ENCODE measurements at places on chromosomes 16 and 17.

DNA sequence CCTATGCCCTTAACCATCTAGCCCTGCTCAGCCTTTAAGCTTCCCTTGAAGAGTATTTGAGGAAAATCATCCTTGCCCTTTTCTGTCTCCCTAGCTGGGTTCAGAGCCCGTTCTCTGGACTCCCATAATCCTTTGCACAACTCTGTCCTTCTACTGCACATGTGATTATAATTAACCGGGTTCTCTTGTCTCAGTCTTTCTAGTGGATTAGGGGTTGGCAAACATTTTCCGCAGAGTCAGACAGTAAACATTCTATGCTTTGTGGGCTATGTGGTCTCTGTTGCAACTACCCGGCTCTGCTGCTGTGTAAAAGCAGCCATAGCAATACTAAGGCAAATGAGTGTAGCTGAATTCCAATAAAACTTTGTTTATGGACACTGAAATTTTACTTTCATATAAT is 80.0 kb downstream of the CDRT15 start:
- peaks cover 28% of the 10 kb centered on the region for H3K4me1 ChIP-seq
- no peak for DNase-seq
- H3K36me3 ChIP-seq: peaks cover 3% of the 10 kb centered on the region
- no peaks in the 10 kb centered on the region for H3K27me3 ChIP-seq
- H3K27ac ChIP-seq: no peak overlapping the region

DNA sequence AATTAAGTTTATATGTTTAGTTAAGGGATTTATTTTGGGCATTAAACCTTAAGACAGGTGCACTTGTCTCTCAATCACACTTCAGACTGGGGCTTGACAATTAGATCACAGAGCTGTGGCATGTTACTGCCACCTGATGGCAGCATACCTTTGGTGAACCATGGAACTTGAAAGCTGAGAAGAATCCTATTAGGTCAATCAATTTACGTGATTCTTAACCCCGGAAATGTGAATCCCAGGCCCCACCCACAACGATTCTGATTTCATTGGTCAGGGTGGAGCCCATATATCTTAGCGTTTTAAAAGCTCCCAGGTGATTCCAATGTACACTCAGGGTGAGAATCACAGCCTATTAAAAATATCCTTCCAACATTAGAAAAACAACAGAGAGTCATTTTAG is 91.0 kb downstream of the GSG1L start:
- H3K36me3 ChIP-seq: no peaks in the 10 kb centered on the region
- peaks cover under 1% of the 10 kb centered on the region for H3K4me1 ChIP-seq
- no peak overlapping the region for H3K4me3 ChIP-seq

GRCh38 chr16:68284847-68285246 is 20.5 kb downstream of the SLC7A6 start:
- peak overlapping the region; percentile 87 for H3K27ac ChIP-seq
- no peaks in the 10 kb centered on the region for H3K27me3 ChIP-seq
- peaks cover 100% of the 10 kb centered on the region for H3K4me1 ChIP-seq
- H3K36me3 ChIP-seq: peaks cover 14% of the 10 kb centered on the region
- peak overlapping the region; percentile 30 for H3K4me3 ChIP-seq

DNA sequence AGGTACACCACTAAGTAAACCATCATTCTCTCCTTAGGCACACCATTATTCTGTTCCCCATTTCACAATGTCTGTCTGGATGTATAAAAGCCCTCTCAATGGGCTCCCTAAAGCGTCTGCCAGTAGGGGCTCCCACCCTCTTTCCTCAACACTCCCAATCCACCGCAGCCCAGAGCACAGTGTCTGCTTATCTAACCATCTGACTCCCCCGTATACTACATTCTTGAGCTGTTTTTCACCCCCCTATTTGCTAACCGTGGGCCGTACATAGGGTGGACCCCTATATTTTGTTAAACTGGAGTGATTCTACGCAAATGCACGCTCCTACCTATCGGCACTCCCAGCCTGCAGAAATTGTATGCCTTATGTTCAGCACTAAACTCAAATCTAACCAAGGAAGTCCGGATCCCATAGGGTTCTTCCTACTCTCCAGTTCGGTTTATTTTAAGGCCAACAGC is 685 bp upstream of the PSMD3 start:
- DNase-seq: no peak
- peaks cover 37% of the 10 kb centered on the region for H3K4me1 ChIP-seq
- peaks cover 10% of the 10 kb centered on the region for H3K36me3 ChIP-seq

GRCh38 chr16:47317465-47318240 is 143.2 kb downstream of the ITFG1 start:
- H3K4me3 ChIP-seq: no peak overlapping the region
- no peak for DNase-seq
- no peak overlapping the region for H3K27ac ChIP-seq

GRCh38 chr17:14942526-14943190 is 322.5 kb downstream of the PMP22 start:
- H3K36me3 ChIP-seq: no peaks in the 10 kb centered on the region
- no peak overlapping the region for H3K4me3 ChIP-seq
- no peak for DNase-seq
- H3K27ac ChIP-seq: no peak overlapping the region
- peaks cover 5% of the 10 kb centered on the region for H3K27me3 ChIP-seq
- no peaks in the 10 kb centered on the region for H3K4me1 ChIP-seq

DNA sequence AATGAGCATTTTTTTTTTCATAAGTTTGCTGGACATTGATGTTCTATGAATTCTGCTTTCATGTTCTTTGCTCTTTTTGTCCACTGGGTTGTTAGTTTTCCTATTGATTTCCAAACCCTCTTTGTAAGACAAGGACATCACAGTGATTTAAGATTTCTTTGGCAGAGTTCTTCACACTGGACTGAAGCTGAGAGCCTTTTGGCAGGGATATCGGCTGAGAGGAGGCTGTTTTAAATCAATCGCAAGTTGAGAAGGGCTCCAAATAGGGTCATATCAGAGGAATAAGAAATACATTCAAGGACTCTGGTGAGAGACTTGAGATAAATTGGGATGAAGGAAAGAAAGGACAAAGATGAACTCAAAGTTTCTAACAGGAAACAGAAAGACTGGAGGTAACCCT is 165.8 kb upstream of the AXIN2 start:
- no peaks in the 10 kb centered on the region for H3K36me3 ChIP-seq
- DNase-seq: no peak
- H3K4me3 ChIP-seq: no peak overlapping the region
- H3K27me3 ChIP-seq: no peaks in the 10 kb centered on the region
- H3K27ac ChIP-seq: no peak overlapping the region

GRCh38 chr16:30054451-30054850 is 11.1 kb upstream of the ALDOA start:
- no peak for DNase-seq
- no peak overlapping the region for H3K27ac ChIP-seq
- H3K4me3 ChIP-seq: no peak overlapping the region
- no peaks in the 10 kb centered on the region for H3K36me3 ChIP-seq
- H3K4me1 ChIP-seq: peaks cover 21% of the 10 kb centered on the region

GRCh38 chr16:35730251-35730650 is 2270.8 kb downstream of the TP53TG3F start:
- no peak overlapping the region for H3K4me3 ChIP-seq
- H3K36me3 ChIP-seq: no peaks in the 10 kb centered on the region
- peaks cover 23% of the 10 kb centered on the region for H3K4me1 ChIP-seq
- H3K27me3 ChIP-seq: no peaks in the 10 kb centered on the region
- H3K27ac ChIP-seq: no peak overlapping the region
- no peak for DNase-seq

- peaks cover 38% of the 10 kb centered on the region for H3K27me3 ChIP-seq
- H3K36me3 ChIP-seq: no peaks in the 10 kb centered on the region
- H3K27ac ChIP-seq: no peak overlapping the region
- no peaks in the 10 kb centered on the region for H3K4me1 ChIP-seq
- DNase-seq: no peak
- no peak overlapping the region for H3K4me3 ChIP-seq
These were observed 96.2 kb downstream of the PGS1 start for GRCh38 chr17:78474614-78475146.

DNA sequence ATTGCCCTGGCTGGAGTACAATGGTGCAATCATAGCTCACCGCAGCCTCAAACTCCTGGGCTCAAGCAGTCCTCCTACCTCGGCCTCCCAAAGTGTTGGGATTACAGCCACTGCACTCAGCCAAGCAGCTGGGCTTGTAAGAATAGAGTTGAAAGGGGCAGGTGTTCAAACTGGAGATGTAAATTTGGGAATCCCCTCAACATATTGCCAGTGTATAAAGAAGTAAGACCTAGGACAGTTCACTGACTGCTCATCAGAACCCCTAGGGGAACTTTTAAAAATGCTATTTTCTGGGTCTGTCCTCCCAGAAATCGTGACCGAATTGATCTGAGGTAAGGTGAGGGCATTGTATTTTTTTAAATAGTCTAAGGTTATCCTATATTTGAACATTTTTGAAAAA is 8.9 kb upstream of the DNAJA2 start:
- no peak overlapping the region for H3K4me3 ChIP-seq
- H3K27ac ChIP-seq: no peak overlapping the region

- no peak overlapping the region for H3K4me3 ChIP-seq
- H3K4me1 ChIP-seq: peaks cover 88% of the 10 kb centered on the region
- peaks cover 49% of the 10 kb centered on the region for H3K36me3 ChIP-seq
- DNase-seq: no peak
- no peaks in the 10 kb centered on the region for H3K27me3 ChIP-seq
These were observed 20.0 kb downstream of the IST1 start for GRCh38 chr16:71915350-71915749.

GRCh38 chr17:77666462-77666861 is 292.0 kb upstream of the TNRC6C start:
- no peak overlapping the region for H3K4me3 ChIP-seq
- no peaks in the 10 kb centered on the region for H3K27me3 ChIP-seq
- DNase-seq: no peak

- peaks cover 26% of the 10 kb centered on the region for H3K4me1 ChIP-seq
- H3K36me3 ChIP-seq: peaks cover 77% of the 10 kb centered on the region
- H3K27ac ChIP-seq: no peak overlapping the region
- H3K4me3 ChIP-seq: no peak overlapping the region
These were observed 72.9 kb downstream of the TIMM22 start for GRCh38 chr17:1069847-1070246.

DNA sequence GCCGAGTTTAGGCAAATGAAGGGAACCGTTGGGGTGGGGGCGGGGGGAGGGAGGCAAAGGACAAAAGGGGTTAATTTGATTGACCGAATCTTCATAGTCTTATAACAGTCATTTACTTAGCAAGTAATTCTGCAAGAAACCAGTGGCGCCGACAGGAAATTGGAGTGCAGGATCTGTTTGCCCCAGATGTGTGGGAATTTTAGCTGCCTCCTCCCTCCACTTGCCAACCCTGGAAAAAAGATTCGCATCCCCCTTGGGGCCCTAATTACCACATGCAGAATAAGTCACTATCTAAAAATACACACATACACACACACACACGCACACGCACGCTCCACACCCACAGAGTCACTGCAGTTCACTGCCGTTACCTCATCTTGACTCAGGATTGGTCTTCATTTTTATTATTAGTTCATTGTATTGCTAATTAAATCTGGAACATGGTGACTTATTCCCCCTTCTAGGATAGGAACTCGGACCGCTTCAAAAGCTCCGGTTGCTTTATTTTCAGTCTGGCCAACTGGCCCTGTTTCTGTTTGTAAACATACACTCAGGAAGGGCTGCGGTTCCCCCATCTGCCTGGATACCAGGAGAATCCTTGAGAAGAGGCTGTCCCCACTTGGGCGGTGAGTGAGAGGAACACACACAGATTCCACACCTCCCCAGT is 241.6 kb upstream of the SALL1 start:
- H3K27ac ChIP-seq: no peak overlapping the region
- H3K36me3 ChIP-seq: no peaks in the 10 kb centered on the region
- no peak overlapping the region for H3K4me3 ChIP-seq
- H3K4me1 ChIP-seq: no peaks in the 10 kb centered on the region

DNA sequence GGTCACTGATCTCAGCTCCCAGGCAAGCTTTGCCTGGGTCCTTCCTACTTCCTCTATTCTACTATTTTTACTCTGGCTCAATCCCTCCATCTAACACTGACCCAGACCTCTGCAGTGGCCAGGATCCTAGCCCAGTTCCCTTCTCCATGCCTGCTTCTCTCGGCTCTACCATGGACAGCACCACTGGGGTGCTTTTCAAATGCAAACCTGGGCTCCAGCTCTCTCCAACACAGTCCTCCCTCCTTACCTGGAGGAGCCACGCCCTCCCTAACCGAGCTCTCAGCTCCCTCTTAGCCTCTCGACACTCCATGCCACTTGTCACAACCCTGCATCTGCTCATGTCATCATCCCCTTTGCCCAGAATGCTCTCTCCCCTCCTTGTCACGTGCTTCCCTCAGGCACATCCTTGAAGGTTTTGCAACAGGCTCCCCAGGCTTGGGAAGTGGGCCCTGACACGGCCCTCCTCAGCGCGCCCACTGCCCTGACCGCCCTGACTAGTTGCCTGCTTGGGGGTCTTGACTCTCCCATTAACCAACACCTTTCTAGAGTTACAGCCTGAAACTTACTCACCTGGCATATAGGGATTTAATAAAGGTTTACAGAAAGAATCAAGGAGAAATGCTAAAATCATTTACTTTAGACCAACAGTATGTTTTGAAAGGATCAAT is 41.6 kb downstream of the MARF1 start:
- peaks cover 12% of the 10 kb centered on the region for H3K4me1 ChIP-seq
- H3K27ac ChIP-seq: no peak overlapping the region
- no peak overlapping the region for H3K4me3 ChIP-seq
- H3K27me3 ChIP-seq: no peaks in the 10 kb centered on the region

GRCh38 chr17:50319306-50320004 is 26.5 kb upstream of the XYLT2 start:
- no peak overlapping the region for H3K4me3 ChIP-seq
- H3K4me1 ChIP-seq: no peaks in the 10 kb centered on the region
- H3K36me3 ChIP-seq: no peaks in the 10 kb centered on the region
- no peak for DNase-seq
- H3K27me3 ChIP-seq: peaks cover 4% of the 10 kb centered on the region

- no peaks in the 10 kb centered on the region for H3K36me3 ChIP-seq
- no peak overlapping the region for H3K4me3 ChIP-seq
- DNase-seq: no peak
- H3K4me1 ChIP-seq: no peaks in the 10 kb centered on the region
- peaks cover 9% of the 10 kb centered on the region for H3K27me3 ChIP-seq
These were observed 221.0 kb downstream of the CPPED1 start for GRCh38 chr16:12582696-12583095.

DNA sequence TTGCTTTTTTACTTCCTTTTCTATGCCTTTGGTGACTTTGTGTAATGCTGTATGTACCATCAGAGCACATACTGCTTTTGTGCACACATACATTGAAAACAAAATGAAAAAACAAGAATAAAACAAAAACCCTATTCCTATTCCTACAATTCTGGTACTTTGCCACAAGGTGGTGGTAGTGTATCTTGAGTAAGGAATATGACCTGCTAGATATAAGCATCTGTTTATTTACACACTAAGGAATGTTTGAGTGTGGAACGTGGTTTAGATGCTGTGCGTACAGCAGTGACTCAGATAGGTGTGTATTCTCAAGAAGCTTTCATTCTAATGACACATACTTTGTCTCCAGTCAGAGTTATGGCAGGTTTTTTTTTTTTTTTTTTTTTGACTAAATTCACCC is 606.2 kb downstream of the WWOX start:
- H3K36me3 ChIP-seq: no peaks in the 10 kb centered on the region
- no peak overlapping the region for H3K27ac ChIP-seq
- H3K27me3 ChIP-seq: no peaks in the 10 kb centered on the region
- DNase-seq: no peak
- no peaks in the 10 kb centered on the region for H3K4me1 ChIP-seq

GRCh38 chr16:26649381-26650045 is 417.2 kb upstream of the C16orf82 start:
- DNase-seq: no peak
- no peaks in the 10 kb centered on the region for H3K36me3 ChIP-seq
- no peak overlapping the region for H3K4me3 ChIP-seq

Data from left ventricle myocardium inferior (tissue), 1 donor.